Activated CD8-positive, alpha-beta T cell treated with anti-CD3 and anti-CD28 coated beads, Interleukin-2, amount 10 ng/mL, durations not matched to agents 7 days and 5 days (primary cell): ENCODE measurements at places on chromosomes 16 and 17. TPM values are rescaled to one million over a fixed set of nuclear protein-coding genes. Genes with fewer than 3 reads are reported as not detected.

TPSAB1 gene
- total RNA-seq, result not detected

DNA sequence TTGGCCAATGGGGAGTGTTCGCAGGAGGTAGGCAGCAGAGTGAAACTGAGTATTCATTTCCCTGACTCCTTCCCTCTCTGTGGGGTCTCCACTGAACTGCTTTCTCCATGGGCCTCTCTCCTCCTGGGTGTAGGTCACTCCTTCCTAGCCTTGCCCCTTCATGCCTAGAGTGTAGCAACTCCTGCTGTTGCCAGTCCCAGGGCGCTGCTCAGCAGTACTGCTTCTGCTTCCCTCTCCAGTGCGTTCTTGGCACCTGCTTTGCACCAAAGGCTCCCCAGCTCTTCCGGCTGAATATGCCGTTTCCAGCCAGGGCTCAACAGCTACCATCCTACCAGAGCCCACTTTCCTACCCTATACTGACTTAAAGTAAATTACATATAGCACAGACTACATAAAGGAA is 92.2 kb downstream of the MAF start:
- peaks cover 4% of the 10 kb centered on the region for H3K27me3 ChIP-seq
- H3K36me3 ChIP-seq, result no peaks in the 10 kb centered on the region
- no peak for DNase-seq
- H3K27ac ChIP-seq, result no peak overlapping the region
- no peak overlapping the region for H3K4me3 ChIP-seq

- H3K27ac ChIP-seq, result peak overlapping the region; percentile 96
- DNase-seq, result peak; percentile 37
- H3K27me3 ChIP-seq, result no peaks in the 10 kb centered on the region
- H3K4me3 ChIP-seq, result peak overlapping the region; percentile 93
These were observed 558 bp downstream of the PEX12 start for GRCh38 chr17:35577830-35578196.

DNA sequence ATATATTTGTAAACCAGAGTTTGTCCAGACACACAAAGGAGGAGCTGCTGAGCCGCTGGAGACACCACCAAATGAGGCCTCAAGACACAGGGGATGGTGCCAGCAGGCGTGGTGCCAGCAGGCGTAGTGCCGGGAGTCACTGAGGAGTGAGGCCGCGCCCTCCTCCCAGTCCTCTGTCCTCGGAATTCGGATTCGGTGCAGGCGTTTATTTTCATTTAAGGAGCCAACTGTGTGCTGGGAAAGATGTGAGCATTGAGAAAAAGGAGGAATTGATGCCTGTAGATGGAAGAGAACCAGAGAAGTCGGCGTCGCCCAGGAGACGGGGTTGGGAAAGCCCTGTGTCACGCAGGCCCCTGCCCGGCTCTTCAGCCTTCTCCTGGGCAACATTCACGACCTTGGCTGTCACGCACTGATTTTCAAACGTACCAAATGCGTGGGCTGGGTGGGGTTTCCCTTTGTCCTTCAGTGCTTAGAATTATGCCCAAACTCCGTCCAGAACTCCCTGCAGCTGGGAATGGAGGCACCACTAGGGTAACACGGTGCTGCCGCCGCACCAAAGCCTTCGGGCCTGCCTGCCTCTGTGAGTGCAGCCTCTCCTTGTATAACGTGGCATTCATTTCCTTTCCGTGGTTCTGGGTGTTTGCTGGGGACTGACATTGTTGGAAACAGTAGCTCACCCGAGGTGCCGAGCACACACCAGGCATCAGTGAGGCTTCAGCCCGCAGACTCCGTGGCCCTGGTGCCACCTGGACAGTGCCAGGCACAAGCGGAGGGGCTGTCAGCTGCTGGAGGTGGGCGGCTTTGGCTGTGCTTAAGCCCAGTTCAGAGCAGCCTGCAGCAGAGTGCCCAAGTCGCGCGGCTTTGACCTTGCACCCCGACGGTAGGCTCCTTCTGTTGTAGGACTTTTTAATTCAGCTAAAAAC is 49.0 kb upstream of the CHMP6 start:
- H3K4me3 ChIP-seq, result no peak overlapping the region
- no peaks in the 10 kb centered on the region for H3K27me3 ChIP-seq
- DNase-seq, result no peak
- H3K36me3 ChIP-seq, result peaks cover 41% of the 10 kb centered on the region
- H3K4me1 ChIP-seq, result peaks cover 34% of the 10 kb centered on the region

MAPT gene
- total RNA-seq, result 0.11 TPM

- no peak for DNase-seq
- no peaks in the 10 kb centered on the region for H3K36me3 ChIP-seq
- H3K4me3 ChIP-seq, result no peak overlapping the region
- peaks cover 4% of the 10 kb centered on the region for H3K4me1 ChIP-seq
- no peak overlapping the region for H3K27ac ChIP-seq
- H3K27me3 ChIP-seq, result peaks cover 19% of the 10 kb centered on the region
These were observed 43.9 kb upstream of the ABCA3 start for GRCh38 chr16:2384426-2384825.

DNA sequence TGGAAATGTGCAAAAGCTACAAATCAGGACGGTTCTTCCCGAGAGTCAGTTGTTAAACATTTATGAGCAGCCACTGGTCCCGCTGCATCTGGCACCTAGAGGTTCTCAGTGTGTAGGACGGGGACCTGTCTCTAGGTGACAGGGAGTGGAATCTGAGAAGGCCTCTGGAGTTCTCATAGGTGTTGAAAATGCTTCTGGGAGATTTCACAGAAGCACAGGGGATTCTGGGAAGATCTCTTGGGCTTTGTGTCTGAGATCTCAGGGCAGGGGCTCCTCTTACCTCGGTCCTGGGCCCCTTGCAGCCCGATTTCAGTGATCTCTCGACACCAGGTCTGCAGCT is 8.9 kb downstream of the ALOX15 start:
- no peak overlapping the region for H3K4me3 ChIP-seq
- H3K27ac ChIP-seq, result no peak overlapping the region
- DNase-seq, result no peak
- no peaks in the 10 kb centered on the region for H3K36me3 ChIP-seq
- peaks cover 15% of the 10 kb centered on the region for H3K4me1 ChIP-seq
- peaks cover 28% of the 10 kb centered on the region for H3K27me3 ChIP-seq

NXPH3 gene
- total RNA-seq, result not detected

- H3K4me1 ChIP-seq, result peaks cover 12% of the 10 kb centered on the region
- no peak overlapping the region for H3K4me3 ChIP-seq
- no peak for DNase-seq
- peaks cover 54% of the 10 kb centered on the region for H3K36me3 ChIP-seq
These were observed 32.9 kb downstream of the NPLOC4 start for GRCh38 chr17:81603846-81604610.

GRCh38 chr16:29809850-29810698 is 1.9 kb upstream of the PRRT2 start:
- H3K4me1 ChIP-seq, result peaks cover 62% of the 10 kb centered on the region
- peaks cover 41% of the 10 kb centered on the region for H3K36me3 ChIP-seq
- H3K27me3 ChIP-seq, result peaks cover 8% of the 10 kb centered on the region
- peak overlapping the region; percentile 77 for H3K27ac ChIP-seq
- peak overlapping the region; percentile 90 for H3K4me3 ChIP-seq

GRCh38 chr16:78474762-78475161 is 375.3 kb downstream of the WWOX start:
- no peak overlapping the region for H3K4me3 ChIP-seq
- no peak for DNase-seq
- H3K27me3 ChIP-seq, result no peaks in the 10 kb centered on the region
- H3K4me1 ChIP-seq, result no peaks in the 10 kb centered on the region
- H3K36me3 ChIP-seq, result no peaks in the 10 kb centered on the region

SLFN12L gene
- 115 TPM for total RNA-seq

GRCh38 chr17:59558953-59559352 is 6.5 kb upstream of the DHX40 start:
- no peaks in the 10 kb centered on the region for H3K4me1 ChIP-seq
- H3K4me3 ChIP-seq, result no peak overlapping the region
- DNase-seq, result no peak
- peaks cover 8% of the 10 kb centered on the region for H3K27me3 ChIP-seq

MMP25 gene
- 66.1 TPM for total RNA-seq

DNA sequence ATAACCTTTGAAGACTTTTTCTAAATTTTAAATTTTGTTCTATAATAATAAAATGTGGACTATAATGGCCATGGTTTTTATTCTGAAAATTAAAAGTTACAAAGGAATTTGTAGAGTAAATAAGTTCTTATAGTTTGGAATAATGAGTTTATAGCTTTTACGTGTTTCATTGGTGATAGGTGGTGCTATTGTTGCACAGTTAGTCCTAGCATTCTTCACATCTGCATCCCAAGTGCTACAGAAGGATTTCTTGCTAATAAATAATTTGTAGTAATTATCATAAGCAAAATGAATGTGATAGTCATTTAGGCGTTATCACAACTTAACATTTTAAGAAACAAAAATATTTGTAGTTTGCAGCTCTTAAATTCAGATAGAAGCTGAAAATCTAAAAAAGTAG is 67.9 kb downstream of the BCAS3 start:
- no peak for DNase-seq
- no peak overlapping the region for H3K4me3 ChIP-seq
- H3K4me1 ChIP-seq, result no peaks in the 10 kb centered on the region
- no peaks in the 10 kb centered on the region for H3K36me3 ChIP-seq

GRCh38 chr16:19225651-19226050 is 57.6 kb downstream of the SYT17 start:
- no peak for DNase-seq
- H3K36me3 ChIP-seq, result no peaks in the 10 kb centered on the region
- H3K27me3 ChIP-seq, result no peaks in the 10 kb centered on the region
- H3K27ac ChIP-seq, result no peak overlapping the region
- no peak overlapping the region for H3K4me3 ChIP-seq
- no peaks in the 10 kb centered on the region for H3K4me1 ChIP-seq

- H3K4me3 ChIP-seq, result no peak overlapping the region
- no peaks in the 10 kb centered on the region for H3K27me3 ChIP-seq
- no peaks in the 10 kb centered on the region for H3K36me3 ChIP-seq
- no peaks in the 10 kb centered on the region for H3K4me1 ChIP-seq
These were observed 211.0 kb upstream of the TOX3 start for GRCh38 chr16:52757746-52758472.

GRCh38 chr17:65774787-65775186 is 213.3 kb upstream of the AXIN2 start:
- DNase-seq, result no peak
- H3K4me1 ChIP-seq, result peaks cover 16% of the 10 kb centered on the region
- H3K4me3 ChIP-seq, result no peak overlapping the region
- H3K27ac ChIP-seq, result peak overlapping the region; percentile 81

GRCh38 chr17:31802502-31802901 is 56.5 kb downstream of the COPRS start:
- DNase-seq, result no peak
- H3K4me1 ChIP-seq, result no peaks in the 10 kb centered on the region
- no peak overlapping the region for H3K27ac ChIP-seq

GRCh38 chr17:59751955-59752413 is 44.5 kb downstream of the VMP1 start:
- H3K4me3 ChIP-seq, result no peak overlapping the region
- H3K27ac ChIP-seq, result peak overlapping the region; percentile 70
- peaks cover 22% of the 10 kb centered on the region for H3K36me3 ChIP-seq
- peaks cover 47% of the 10 kb centered on the region for H3K4me1 ChIP-seq
- H3K27me3 ChIP-seq, result no peaks in the 10 kb centered on the region
- DNase-seq, result no peak

DNA sequence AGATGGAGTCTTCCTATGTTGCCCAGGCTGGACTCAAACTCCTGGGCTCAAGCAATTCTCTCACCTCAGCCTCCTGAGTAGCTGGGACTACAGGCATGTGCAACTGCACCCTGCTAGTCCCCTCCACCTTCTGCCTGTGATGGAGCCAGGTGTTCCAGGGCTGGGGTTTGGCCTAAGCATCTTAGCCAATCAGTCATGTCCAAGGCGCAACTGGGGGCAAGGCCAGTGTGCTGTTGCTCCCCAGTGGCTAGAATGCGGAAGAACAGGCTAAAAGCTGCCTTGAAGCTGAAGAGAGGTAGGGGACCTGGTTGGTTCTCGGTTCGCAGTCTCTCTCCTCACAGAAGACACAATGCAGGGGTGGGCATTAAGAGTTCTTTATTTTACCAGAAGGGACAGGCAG is 18.6 kb downstream of the FLOT2 start:
- H3K4me3 ChIP-seq, result no peak overlapping the region
- no peak overlapping the region for H3K27ac ChIP-seq
- H3K36me3 ChIP-seq, result peaks cover 52% of the 10 kb centered on the region
- no peak for DNase-seq
- no peaks in the 10 kb centered on the region for H3K27me3 ChIP-seq

GRCh38 chr17:82407255-82407654 is 10.9 kb upstream of the HEXD start:
- no peak overlapping the region for H3K4me3 ChIP-seq
- H3K36me3 ChIP-seq, result peaks cover 13% of the 10 kb centered on the region
- no peaks in the 10 kb centered on the region for H3K27me3 ChIP-seq
- peaks cover 11% of the 10 kb centered on the region for H3K4me1 ChIP-seq
- no peak for DNase-seq

GRCh38 chr17:42894283-42895184 is 6.1 kb upstream of the G6PC1 start:
- no peaks in the 10 kb centered on the region for H3K36me3 ChIP-seq
- no peak overlapping the region for H3K4me3 ChIP-seq
- no peaks in the 10 kb centered on the region for H3K4me1 ChIP-seq
- DNase-seq, result no peak

GRCh38 chr17:64638552-64639203 is 23.4 kb downstream of the SMURF2 start:
- H3K4me1 ChIP-seq, result peaks cover 33% of the 10 kb centered on the region
- H3K4me3 ChIP-seq, result no peak overlapping the region
- H3K27ac ChIP-seq, result no peak overlapping the region
- H3K27me3 ChIP-seq, result no peaks in the 10 kb centered on the region
- peaks cover 22% of the 10 kb centered on the region for H3K36me3 ChIP-seq

GRCh38 chr17:22517716-22518115 is 825.4 kb downstream of the KCNJ18 start:
- H3K27ac ChIP-seq, result no peak overlapping the region
- no peak for DNase-seq
- H3K4me1 ChIP-seq, result no peaks in the 10 kb centered on the region
- no peak overlapping the region for H3K4me3 ChIP-seq
- H3K36me3 ChIP-seq, result no peaks in the 10 kb centered on the region

DNA sequence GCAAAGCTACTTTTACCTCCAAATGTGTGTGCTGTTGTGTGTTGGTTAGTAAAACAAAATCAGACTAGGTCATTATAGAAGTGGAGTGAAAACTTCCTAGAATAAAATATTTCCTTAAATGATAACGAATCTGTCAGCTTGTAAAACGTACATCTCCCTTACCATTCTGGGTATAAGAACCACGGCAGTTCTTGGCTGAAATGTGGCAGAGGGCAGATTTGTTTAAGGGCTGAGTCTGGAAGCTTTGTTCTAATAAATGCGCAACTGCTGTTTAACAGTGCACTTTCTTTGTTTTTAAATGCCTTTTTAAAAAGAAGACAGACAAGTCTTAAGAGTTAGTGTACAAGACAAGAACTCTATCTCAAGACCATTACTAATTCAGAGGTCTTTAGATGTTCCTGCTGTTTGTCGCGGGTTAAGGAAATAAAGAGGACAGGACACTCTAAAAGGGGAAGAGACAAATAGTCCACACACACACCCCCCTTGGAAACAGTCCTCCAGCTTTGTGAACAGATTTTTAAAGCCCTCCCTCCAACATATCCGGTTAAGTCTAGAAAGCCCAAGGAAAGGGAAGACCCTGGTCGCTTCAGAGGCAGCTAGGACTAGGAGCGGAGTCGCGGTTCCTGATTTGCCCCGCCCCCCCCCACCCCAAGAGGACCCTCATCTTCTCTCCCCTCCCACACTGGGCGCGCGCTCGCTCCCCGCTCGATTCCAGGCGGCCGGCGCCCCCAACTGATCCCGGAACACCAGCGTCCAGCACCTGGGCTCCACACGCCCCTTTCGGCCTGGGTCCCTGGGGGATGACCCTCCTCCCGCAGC is 658 bp downstream of the SYNRG start:
- peak overlapping the region; percentile 81 for H3K4me3 ChIP-seq
- H3K4me1 ChIP-seq, result peaks cover 47% of the 10 kb centered on the region
- H3K27ac ChIP-seq, result peak overlapping the region; percentile 94
- peaks cover 44% of the 10 kb centered on the region for H3K36me3 ChIP-seq
- peak; percentile 33 for DNase-seq

TNS4 gene
- 9.0 TPM for total RNA-seq

AGRP gene
- total RNA-seq, result not detected
